ENCODE measurements at places on chromosomes 2 and 18. TPM values are rescaled to one million over a fixed set of nuclear protein-coding genes. Genes with fewer than 3 reads are reported as not detected.

Gene ST8SIA3
- not detected for total RNA-seq

Gene KLF7
- 31.1 TPM for total RNA-seq

Gene MAP3K19
- not detected for total RNA-seq

Gene FKBP1B
- total RNA-seq = 3.3 TPM

DNA sequence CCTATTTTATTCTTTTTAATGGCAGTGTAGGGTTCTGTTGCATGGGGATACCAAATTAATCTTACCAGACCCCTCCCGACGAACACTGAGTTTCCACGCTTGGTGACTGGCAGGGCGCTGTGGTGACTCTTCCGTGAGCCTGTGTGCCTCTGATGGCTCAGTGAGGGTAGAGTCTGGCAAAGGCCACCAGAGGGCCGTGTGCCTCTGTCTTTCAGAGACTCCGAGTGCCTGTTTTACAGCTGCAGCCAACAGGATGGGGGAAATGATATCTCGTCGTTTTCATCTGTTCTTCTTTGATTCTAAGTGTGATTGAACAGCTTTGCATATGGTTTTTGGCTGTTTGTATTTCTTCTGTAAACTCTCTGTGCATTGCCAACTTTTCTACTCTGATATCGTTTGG, 99.8 kb downstream of the ZNF236 start:
- peak; percentile 85 for DNase-seq

- DNase-seq = peak; percentile 92
Measured at GRCh38 chr18:6729247-6730091, at the start of gene ARHGAP28. TSS of gene ARHGAP28 (plus strand) at chr18:6729716. CDS start at chr18:6729822, 106 bp downstream.

DNA sequence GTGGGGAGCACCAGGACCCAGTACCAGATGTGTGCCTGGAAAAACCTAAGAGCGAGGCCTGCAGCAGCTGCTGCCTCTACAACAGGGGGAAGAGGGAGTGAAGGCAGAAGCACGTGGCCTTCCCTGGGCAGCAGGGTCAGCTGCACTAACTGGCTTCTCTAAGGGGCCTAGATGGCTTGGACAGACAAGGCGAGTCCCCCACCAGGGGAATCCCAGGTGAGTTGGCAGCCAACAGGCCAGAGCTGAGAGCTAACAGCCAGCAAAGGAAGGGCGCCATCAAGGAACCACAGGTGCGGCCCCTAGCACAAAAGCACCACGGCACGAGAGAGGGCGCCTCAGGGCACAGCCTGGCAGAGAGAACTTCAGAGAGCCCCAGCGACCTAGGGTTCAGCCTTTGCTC, 19.8 kb upstream of the MAL start:
- DNase-seq = no peak

- no peak for DNase-seq
Measured at GRCh38 chr2:48122166-48122565, 215.9 kb upstream of the FBXO11 start.

DNA sequence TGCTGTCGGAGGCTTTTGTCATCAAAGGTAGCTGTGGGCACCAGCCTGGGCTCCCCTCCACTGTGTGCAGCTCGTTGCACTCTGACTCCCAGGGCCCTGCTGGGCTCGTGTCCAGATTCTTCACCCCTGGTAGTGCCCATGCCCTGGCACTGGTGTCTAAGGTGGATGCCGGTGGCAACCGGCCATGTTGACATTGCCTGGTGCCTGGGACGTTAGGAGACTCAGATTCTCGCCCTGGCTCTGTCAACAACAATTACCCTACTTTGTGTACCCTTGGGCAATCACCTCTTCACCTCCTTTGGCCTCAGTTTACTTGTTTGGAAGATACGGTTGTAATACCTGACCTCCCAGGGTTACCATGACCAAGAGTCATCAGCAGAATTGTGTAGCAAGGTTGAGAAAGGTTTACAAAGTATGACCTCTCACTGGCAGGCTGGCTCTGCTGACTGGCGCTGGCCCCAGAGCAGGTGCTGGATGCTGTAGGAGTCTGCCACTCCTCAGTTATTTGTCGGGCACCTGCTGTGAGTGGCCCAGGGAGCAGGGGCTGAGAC, 41.5 kb upstream of the MCFD2 start:
- no peak for DNase-seq

DNA sequence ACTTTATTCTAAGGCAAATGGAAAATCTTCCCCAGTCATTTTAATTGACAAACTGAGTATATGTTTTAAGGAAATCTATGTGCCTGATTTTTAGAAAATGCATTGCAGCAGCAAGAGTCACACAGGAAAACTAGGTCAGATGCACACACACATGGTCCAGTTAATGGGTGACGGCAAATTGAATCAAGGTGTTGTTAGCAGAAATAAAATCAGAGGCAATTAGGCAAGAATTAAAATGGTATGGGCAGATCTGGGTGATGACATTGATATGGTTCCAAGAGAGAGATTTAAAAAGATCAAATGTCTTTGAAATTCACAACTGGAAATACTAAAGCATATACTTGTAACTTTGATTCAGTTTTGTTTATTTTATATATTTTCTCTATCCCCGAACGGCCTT, 174.2 kb upstream of the CDH19 start:
- no peak for DNase-seq

DNA sequence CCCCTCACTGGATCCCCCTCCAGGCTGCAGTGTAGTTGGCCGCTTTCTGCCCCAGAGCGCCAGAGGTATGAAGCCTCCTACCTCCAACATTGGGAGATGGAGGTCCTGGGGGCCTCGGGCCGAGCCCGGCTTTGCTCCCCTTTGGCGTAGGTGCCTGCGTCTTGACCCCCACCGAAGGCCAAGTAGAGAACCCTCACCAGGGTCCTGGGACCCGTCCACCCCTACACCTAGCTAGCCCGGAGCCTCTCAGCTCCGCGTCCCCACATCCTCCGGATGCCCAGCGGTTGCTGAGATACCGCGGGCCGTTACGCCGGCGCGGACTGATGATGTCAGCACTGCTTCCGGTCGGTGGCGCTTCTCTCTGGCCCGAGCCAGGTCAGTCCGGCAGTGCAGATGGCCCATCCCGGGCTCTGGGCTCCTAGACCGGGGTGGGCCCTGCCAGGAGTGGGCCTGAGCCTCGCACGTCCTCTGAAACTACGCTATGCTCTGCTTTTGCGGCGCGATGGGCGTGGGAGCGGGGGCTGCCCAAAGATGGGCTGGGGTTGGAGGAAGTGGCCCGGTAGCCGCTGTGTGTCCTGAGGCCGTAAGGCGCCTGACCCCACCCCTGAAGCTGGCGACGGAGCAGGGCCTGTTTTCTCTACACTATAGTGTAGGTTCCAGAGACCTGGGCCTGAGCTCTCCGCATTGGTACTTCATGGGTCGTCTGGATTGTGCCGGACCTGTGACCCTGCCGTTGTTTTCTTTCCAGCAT, at the start of the genes GLB1L and STK16:
Gene GLB1L, minus strand, starts transcription at position 297 of the 751 bp plus-strand sequence. CDS start 1,871 bp downstream, outside the sequence.
Gene STK16, plus strand, starts transcription at position 332 of the 751 bp plus-strand sequence. CDS start 521 bp downstream, outside the sequence.
- peak; percentile 99 for DNase-seq

Measured in osteoblast (primary cell).